ENCODE measurements at places on chromosomes 11 and 22.

DNA sequence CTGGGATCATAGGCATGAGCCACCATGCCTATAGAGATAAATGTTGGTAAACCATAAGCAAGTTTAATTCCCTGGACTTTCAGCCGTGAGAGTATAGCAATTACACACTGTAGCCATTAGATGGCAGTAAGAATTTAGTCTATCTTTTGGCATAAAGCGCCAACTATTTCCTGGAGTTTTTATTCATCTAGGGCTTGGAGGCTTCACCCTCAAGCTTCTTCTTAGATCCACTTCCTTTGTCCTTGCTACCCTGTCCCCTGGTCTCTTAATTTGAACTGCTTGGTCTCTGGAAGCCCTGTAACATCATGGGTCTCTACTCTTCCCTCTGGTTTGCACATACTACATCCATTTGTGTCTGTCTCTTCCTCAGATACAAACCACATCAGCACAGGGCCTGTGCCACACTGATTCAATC lies 38.2 kb downstream of the OR10A6 start:
- peak; percentile 70 for DNase-seq

- no peak for DNase-seq
These were observed 397 bp upstream of the CD44 start for GRCh38 chr11:35138606-35138942.

DNA sequence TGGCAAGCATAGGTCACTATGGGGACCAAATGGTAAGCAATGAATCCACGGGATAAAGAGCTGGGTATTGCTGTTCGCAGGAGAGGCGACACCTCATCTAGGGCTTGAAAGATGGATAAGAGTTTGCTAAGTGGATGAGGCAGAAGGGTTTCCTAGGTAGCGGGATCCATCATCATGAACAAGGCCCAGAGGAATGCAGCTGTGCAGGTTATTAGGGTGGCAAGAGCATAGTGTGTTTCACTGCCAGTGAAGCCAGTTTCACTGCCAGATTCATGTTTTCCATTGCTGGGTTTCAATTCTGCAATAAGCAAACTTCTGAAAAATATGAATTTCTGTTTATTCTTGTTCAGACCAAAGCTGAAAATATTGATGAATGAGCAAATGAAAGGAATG lies 27.2 kb downstream of the WEE1 start:
- DNase-seq = no peak

DNA sequence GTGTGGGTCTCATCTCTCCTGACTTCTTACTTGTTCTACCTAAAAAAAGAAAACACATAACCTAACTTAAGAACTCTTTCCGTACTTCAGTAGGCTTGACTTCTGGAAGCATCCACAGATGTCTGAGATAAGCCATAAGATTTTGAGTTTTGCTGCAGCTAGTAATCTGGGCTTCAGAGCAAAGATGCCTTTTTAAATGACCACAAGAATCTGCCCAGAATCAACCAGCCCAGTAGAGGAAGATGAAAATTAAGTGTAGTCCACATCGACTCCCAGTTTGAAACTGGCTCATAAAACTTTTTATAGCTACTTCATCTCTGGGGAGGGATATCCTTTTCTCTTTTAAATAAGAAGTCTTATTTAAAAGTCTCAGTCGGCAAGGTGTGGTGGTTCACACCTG lies 10.7 kb downstream of the DENND5A start:
- no peak for DNase-seq

DNA sequence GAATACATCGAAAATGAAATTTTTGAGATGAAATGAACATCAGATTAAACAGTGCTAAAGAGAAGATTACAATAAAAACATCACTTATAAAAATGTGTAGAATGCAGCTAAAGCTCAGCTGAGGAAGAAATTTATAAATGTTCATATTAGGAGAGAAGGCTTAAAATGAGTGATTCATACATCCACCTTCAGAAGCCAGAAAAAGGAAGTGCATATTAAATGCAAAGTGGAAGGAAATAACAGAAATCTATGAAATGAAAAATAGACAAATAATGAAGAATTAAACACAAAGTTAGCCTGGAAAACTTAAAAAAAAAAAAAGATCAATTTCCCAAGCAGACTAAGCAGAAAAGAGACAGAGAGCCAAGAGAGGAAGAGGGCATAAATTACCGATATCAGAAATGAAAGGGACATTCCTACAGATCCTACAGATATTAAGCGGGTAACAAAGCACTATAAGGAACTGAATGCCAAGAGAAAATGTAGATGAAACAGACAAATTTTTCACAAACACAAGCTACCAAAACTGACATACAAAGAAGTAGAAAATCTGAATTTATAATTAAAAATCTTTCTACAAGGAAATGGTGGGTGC lies 7.2 kb upstream of the MOB2 start:
- DNase-seq = no peak

DNA sequence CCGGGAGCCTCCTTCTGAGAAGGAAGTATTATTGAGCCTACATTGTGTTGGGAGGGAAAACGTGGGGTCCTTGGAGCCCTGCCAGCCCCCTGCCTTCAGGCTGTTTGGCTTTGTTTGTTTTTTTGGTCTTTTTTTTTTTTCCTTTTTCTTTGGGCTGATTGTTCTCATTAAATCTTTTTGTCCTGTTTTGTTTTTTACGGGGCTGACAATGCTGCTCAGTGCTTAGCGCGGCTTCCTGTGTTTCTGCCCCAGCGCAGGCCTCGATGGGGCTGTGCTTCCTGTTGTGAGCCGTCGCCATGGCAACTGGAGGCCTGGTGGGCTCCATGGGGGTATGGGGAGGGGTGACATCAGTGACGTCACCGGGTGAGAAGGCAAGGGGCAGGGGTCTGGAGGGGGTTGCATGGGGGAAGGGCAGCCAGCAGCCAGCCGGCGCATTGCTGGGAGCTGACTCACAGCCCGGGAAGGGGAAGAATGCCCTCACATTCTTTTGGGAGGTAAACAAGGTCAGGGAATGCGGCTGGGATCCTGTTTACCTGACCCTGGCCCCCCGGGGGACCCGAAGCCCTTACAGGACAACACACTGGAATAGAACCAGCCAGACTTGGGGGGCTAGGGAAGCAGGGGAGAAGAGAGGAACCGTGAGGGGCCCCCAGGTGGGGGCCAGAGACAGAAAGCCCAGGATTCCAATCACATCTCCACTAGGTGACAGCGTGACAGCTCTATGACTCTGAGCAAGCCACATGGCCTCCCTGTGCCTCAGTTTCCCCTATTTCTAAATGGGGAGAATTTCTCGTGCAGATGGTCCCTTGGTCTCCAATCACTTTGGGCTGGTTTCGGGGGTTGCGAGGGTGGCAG lies 22.2 kb upstream of the CBX7 start:
- peak; percentile 85 for DNase-seq

- peak; percentile 78 for DNase-seq
These were observed 6.9 kb downstream of the DPAGT1 start for GRCh38 chr11:119094816-119095065.

- peak; percentile 80 for DNase-seq
These were observed 812 bp downstream of the FADD start for GRCh38 chr11:70203751-70204465.

DNA sequence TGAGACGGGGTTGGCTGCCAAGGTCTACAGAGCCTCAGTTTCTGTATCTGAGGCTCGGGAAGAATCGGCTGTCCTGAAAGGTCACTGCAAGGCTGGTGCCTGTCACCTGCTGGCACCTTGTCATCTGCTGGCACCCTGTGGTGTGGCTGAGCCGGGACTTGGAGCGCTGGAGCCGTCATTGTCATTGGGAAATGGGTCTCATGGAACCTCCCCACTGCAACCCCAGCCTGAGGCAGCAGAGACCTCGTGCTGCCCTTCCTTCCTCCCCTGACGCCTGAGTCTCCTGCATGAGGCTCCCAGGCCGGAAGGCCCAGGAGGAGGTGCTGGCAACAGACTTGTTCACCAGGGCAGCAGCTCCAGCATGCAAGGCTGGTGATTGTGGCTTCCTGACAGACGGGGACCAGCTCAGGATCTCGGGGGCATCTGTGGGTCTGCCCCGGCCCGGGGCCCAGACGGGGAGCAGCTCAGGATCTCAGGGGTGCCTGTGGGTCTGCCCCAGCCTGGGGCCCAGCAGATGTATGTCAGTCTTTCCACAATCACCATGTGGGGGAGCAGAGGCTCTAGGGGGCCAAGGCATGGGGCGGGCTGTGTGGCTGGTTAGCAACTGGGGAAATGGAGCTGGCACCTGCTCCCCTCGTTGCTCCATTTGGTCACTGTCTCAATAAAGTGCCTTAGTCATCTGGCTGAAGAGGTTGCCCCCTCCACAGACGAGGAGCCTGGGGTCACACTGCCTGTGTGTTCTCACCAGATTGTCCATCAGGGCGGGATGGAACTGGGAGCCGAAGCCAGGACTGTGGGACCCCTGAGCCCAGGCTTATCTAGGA lies 668.7 kb downstream of the BRD1 start:
- no peak for DNase-seq

- DNase-seq = peak; percentile 15
These were observed 272.8 kb downstream of the FAM76B start for GRCh38 chr11:95516786-95517185.

DNA sequence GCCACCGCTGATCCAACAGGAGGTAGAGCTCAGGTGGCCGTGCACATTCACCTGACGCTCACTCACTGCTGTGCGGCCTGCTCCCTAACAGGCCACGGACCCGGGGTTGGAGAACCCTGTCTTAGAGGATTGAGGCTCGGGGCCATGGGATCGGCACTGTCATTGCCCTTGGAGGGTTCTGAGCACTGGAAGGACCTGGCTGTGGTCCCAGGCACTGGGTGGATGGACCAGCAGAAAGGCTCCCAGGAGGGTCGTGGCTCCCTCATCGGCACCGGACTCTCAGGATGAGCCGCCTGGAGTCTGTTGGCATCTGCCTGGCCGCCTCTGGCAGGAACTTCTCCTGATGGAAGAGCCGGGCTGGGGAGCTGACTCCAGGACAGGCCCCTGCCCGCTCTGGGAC lies 6.5 kb downstream of the KCNQ1 start:
- no peak for DNase-seq

All from AG20443 (cell line).